T-helper 22 cell (primary cell): ENCODE measurements at places on chromosomes 13 and 19.

- DNase-seq: no peak
These were observed 9.4 kb downstream of the ARHGEF1 start for GRCh38 chr19:41892173-41892902.

GRCh38 chr13:85640727-85641126 lies 158.5 kb downstream of the SLITRK6 start:
- DNase-seq: no peak

DNA sequence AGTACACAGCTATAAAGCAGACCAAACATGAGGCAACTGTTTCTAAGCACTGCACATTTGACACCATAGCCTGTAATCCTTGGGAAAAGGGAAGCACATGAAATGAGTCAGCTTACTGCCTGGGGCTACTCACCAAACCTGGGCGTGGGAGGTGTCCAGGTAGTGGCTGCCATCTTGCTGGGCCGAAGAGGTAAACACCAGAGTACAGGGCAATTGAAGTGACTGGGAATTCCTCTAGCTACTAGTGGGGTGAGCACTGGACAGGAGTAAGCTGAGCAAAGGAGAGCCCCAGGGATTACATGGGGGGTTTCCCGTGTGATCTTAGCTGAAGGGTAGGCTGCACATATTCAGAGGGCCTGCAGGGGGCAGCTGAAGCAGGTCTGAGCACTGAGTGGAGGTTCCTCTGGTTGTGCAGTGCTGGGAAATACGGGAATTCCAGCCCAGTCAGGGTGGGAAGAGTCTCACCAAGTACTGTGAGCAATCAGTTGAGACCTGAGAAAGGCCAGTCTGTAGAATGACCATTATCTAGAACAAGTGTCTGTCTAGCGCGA lies 140.5 kb downstream of the SLC7A1 start:
- DNase-seq: no peak

- DNase-seq: no peak
These were observed 48.1 kb upstream of the TSHZ3 start for GRCh38 chr19:31397308-31397707.

- no peak for DNase-seq
These were observed 37.3 kb downstream of the SOX1 start for GRCh38 chr13:112103961-112104880.

DNA sequence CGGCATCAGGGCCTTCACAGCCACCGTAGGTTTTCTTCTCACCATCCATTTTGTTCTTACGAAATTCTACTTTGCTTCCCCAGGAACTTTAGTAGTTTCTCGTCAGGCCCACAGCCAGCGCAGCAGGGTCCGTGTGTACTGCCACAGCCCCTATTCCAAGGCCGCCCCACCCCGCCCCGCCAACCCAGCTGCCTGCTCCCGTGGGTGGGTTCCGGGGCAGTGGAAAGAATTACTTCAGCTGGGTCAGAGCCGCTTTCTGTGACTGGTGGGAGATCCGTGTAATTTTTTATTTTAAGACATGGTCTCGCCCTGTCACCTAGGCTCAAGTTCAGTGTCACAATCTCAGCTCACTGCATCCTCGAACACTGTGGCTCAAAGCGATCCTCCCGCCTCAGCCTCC lies 4.2 kb downstream of the OR7D2 start:
- no peak for DNase-seq

GRCh38 chr19:17873786-17874757 lies 2.3 kb downstream of the SLC5A5 start:
- peak; percentile 39 for DNase-seq
